ENCODE measurements at places on chromosomes 4 and X.

DNA sequence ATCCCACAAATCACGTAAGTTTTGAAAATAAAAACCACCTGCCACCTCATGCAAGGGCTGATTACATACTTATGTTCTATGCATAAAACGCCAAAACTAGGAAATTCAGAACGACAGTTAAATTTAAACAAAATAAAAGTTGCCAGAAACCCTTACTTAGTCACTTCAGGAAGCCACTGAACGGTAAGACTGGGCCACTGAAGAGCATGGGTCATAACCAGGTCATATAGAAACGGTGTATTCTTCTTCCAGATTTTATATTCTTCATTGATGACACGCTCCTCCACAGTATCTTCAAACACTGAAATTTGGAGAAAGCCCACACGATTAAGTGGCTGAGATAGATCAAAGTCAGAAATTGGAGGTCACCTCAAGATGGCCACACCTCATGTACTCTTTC is 1.2 kb downstream of the RBBP7 start:
- DNase-seq, result no peak

- DNase-seq, result no peak
These were observed 65.1 kb downstream of the ENPEP start for GRCh38 chr4:110540982-110541451.

DNA sequence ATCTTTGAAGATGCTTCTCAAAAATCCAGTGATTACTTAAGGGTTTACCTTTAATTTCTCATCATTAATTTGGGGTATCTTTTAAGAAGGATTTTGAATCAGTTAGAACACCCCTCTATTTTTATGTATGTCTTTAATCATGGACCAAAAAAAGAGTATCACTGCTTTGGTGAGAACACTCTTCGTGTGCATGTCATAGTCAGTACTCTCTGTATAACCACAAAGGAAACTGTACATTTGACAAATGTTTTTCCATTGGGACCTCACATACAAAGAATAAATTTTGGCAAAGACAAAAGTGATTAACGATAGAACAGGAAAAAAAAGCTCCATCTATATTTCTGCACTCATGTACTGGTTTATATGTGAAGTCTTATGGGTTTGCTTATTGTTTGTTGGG is 31.3 kb downstream of the FAM241A start:
- no peak for DNase-seq

DNA sequence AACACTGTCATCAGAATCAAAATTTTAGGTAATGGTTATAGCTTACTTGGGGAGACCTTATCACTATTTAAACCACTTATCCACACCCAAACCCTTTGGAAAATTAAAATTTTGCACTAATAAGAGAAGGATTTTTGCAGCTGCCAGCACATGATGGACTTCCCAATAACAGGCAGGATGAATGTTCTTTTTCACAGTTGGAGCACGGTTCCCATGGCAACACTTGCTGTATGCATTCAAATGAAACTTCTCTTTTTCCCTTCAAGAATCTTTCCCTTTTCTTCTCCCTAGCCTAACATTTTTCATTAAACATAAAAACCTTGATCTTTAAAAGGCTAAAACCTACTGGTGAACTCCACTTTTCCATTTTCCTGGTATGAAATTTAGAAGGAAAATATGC is 768.2 kb downstream of the KCTD8 start:
- DNase-seq, result no peak

DNA sequence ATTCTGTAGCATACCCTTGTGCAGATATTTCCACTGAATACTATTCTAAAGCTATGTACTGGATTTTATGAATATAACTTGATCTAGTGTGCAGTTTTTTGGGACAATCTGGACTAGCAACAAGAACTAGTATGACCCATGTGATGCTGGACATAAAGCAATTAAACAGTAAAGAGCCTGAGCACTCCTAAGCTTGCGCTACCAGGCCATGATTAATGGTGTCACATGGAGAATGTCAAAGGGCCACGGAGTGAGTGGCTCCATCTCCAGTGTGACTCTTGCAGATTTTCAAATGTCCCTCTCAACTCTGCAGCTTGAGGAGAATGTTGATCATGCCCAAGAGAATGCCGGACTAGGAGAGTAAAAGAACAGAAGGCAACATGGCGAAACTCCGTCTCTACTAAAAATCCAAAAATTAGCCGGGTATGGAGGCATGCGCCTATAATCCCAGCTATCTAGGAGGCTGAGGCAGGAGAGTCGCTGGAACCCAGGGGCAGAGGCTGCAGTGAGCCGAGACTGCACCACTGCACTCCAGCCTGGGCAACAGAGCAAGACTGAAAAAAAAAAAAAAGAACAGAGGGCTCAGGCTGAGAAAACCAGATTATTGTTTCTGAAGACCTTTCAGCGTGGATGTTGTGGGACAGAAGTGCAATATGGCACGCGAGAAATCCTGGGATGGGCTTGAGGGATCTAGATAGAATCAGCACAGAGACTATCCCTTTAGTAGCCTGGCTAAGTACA is 45.0 kb downstream of the TIGD2 start:
- DNase-seq, result no peak

- DNase-seq, result no peak
These were observed 341.2 kb upstream of the BOD1L1 start for GRCh38 chr4:13968723-13969122.

DNA sequence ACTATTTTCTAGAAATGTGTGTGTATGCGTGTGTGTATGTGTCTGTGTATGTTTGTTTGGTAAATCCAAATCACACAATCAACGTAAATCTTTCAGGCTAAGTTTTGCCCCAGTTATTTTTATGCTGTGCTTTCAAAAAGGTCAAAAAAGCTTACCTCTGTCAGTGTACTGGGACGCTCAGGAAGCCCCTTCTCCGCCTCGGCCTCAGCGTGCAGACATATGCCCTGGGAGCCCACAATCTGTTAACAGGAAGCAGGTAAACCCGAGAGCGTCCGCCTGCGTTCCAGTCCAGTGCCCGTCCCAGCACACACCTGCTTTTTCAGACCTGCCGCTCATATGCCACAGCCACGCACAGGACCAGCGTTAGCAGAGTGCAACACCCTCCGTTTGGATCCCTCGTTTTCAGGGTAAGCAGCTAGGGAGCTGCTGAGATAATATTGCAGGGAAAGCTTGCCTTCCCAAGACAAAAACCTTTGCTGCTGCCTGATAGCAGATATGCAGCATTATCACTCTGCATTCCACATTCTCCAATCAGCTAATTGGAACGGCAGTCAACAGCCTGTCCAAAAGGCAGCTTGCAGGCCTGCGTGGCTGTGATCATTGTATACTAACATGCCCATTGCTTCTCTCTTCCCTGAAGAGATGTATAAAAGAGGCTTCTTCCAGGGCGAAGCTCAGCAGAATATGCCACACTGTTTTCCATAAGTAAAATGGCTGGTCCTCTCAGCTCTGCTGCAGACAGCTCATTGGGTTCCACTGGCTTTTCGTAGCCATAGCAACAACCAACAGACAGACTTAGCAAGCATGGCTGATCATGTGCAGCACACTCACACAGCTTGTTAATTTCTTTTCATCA is at the start of gene SORBS2:
Gene SORBS2, minus strand, starts transcription at position 686 of the 856 bp plus-strand sequence. CDS start 121,623 bp downstream, outside the sequence.
- no peak for DNase-seq

GRCh38 chrX:12819222-12819621 is 28.0 kb downstream of the PRPS2 start:
- DNase-seq, result no peak

DNA sequence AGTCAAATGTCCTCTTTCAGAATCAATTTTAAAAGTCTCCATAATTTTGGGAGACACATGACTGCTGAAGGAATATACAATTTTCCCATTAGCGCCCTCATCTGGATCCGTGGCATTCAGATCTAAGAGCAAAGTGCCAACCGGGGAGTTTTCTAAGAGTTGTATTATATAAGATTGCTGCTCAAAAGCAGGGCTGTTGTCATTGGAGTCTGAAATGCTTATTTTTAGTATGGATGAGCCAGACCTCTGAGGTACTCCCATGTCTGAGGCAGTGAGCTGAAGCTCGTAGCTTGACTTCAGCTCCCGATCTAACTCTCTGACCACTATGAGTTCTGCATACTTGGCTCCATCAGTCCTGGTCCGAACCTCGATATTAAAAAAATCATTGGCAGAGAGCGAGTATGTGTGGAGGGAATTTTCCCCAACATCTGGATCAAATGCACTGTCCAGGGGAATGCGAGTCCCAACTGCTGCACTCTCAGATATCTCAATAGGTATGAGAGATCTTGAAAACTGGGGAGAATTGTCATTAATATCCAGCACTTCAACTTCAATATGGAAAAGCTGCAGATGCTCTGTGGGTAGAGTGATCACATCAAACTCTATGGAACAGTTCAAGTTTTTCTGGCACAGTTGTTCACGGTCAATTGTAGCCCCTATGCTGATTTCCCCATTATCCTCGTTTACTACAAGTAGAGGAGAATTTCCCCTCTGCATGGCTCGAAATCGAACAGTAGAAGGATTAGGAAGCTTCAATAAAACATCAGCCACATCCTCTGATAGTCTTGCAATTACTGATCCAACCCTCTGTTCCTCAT is 917 bp downstream of the PCDH18 start:
- DNase-seq, result no peak

GRCh38 chrX:130186651-130187050 is 14.9 kb downstream of the RAB33A start:
- no peak for DNase-seq

DNA sequence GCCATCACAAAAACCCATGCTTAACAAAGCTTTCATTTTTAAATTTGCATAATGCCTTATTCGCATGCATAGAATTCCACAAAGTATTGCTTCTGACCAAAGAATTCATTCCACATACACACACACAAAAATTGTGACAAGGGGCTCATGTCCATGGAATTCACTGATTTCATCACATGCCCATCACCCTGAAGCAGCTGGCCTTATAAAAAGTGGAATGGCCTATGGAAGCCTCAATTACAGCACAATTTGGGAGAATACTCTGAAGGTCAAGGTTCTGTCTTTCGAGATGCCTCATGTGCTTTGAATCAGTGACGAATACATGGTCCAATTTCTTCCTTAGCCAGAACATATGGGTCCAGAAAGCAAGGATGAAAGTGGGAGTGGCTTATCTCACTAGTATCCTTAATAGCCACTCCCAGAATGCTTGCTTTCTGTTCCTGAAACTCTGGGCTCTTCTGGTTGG is 165.7 kb downstream of the KDR start:
- DNase-seq, result no peak

GRCh38 chr4:1870328-1870577 is 940 bp upstream of the NSD2 start:
- peak; percentile 82 for DNase-seq

DNA sequence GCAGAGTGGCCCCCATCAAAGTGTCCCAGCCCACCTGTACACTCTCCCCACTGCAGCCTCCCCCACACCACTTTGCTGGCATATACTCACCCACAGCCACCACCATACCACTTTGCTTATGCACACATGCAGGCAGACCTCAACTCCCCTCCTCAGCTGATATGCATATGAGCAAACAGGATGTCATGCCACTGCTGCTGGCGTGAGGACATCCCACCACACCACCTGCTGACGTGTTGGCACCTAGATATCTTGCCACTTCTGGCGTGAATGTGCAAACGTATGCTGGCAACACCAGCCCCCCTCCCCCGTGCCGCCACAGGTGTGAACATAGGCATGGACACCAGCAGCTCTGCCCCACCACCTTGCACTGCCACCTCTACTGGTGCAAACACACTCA is 22.4 kb upstream of the MAGEA8 start:
- no peak for DNase-seq

GRCh38 chrX:85828771-85829170 is 218.6 kb downstream of the CHM start:
- no peak for DNase-seq

DNA sequence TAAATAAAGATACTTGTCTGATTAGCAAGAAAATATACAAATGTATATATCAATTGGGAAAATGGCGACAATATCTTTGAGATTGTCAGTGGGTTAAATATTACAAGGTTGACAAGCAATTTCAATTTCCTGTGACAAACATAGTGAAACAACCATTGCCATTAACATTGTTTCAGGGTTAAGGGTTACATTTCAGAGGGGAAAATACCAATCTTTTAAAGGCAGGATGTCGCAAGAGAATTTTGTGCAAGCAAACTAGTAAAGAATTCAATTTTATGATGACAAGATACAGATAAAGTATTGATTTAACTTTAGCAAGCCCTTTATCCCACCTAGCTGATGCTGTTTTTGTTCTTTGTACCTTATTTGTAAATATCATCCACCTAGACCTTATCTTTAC is 305.8 kb upstream of the GRIA3 start:
- no peak for DNase-seq

DNA sequence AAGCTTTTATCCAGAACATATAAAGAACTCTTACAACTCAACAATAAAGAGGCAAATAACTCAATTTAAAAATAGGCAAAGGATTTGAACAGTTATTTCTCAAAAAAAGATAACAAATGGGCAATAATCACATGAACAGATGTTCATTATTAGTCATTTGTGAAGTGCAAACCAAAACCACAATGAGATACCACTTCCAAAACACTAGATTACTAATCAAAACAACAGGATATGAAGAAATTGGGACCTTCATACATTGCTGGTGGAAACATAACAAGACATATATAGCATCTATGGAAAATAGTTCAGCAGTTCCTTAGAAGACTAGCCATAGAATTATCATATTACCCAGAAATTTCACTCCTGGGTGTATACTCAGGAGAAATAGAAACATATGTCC is 224.6 kb downstream of the FBXO8 start:
- no peak for DNase-seq

DNA sequence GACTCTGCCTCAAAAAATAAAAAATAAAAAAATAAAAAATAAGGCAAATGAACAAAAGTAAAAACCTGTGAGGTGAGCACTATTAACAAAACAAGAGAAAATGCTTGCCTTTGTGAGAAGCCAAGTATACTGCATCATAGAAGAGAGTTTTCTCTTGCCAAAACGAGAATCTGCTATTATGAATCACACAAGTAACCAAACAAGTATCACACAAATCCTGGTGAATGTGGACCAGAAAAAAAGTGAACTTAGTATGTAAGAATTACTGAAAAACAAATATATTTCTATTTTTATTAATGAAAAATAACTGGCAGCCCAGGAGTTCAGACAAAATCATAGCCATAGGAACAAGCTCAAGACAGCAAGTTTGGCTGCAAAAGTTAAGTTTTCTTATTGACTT is 193.5 kb downstream of the PDGFC start:
- no peak for DNase-seq

- DNase-seq, result no peak
These were observed 110.7 kb downstream of the ARHGAP10 start for GRCh38 chr4:147842573-147842972.

GRCh38 chr4:22345678-22346077 is 170.2 kb downstream of the ADGRA3 start:
- DNase-seq, result no peak

- DNase-seq, result no peak
These were observed 6.8 kb upstream of the IQSEC2 start for GRCh38 chrX:53288189-53288588.

GRCh38 chr4:143186649-143187048 is 1.9 kb downstream of the USP38 start:
- DNase-seq, result no peak

DNA sequence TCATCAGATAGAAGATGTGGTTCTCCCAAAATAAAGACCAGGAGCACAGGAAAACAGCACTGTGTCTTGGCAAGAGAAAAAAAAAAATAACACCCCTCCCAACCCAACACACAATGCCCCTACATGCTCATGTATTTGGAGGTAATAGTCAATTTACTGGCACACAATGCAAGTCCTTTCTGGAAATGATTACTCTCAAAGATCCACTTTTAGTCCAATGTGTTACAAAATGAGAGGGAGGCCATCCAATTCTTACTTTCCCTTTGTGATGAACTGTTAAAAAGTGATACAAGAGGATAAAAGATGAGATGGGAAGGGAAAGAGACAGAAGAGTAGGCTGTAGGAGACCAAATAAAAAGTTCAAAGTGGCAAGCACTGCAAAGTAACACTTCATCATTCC is 180.3 kb upstream of the DKK2 start:
- no peak for DNase-seq
